ENCODE measurements at places on chromosomes 13 and 19.

DNA sequence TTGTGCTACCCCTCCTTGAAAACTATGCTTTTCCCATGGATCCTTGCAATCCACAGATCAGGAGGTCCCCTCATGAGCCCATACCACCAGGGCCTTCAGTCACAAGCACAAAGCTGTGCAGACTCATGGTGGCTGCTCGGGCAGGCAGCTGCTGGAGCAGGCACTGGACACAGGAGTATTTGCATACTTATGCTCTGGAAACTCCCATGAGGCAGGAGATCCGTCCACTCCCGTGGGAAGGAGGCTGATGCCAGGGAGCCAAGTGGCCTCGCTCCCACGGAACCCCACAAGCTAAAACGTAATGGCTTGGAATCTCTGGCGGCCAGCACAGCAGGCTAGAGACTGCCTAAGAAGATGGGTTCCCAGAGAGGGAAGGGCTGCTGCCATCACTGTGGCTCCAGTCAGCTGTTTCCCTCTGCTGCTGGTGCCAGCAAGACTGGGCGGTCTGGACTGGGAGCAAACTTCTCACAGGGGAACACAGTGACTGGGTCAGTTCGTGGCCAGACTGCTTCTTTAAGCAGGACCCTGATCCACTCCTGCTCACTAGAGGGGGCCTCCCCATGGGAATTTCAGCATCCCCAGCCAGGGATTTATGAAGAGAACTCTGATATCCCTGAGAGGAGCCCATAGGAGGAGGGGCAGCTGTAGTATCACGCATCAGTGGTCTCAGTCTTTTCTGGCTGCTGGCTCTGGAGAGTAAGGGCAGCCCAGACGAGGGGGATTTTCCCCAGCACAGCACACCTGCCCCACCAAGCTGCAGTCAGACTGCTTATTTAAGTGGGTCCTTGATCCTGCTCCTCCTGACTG lies 370.3 kb upstream of the ATXN8OS start:
- DNase-seq = no peak

GRCh38 chr13:25674371-25674770 lies 302.6 kb downstream of the ATP8A2 start:
- no peak for DNase-seq

GRCh38 chr19:17658666-17659065 lies 29.5 kb downstream of the UNC13A start:
- no peak for DNase-seq

GRCh38 chr13:24192811-24193162 lies 32.3 kb downstream of the SPATA13 start:
- DNase-seq = no peak

DNA sequence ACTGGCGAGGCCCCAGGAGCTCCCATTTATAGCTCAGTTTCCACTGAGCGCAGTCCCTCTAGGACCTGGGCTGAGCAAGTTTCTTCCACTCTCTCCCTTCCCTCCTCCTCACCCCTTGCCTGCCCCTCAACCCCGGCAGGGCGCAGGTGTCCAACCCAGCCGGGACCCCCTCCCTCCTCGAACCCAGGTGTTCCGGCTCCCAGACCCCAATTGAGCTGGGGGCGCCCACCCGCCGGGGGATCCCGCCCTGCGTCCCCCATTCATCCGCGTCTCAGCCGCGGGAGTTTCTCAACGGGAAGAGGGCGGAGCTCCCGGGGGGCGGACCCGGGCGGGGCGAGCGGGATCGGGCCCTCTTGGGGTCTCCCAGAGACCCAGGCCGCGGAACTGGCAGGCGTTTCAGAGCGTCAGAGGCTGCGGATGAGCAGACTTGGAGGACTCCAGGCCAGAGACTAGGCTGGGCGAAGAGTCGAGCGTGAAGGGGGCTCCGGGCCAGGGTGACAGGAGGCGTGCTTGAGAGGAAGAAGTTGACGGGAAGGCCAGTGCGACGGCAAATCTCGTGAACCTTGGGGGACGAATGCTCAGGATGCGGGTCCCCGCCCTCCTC lies at the start of gene KIRREL2:
Gene KIRREL2, plus strand, starts transcription at position 366 of the 604 bp plus-strand sequence. Its CDS starts 209 bp downstream, at position 575.
- DNase-seq = no peak

GRCh38 chr19:19900139-19900728 lies 512 bp upstream of the ZNF93 start:
- no peak for DNase-seq

DNA sequence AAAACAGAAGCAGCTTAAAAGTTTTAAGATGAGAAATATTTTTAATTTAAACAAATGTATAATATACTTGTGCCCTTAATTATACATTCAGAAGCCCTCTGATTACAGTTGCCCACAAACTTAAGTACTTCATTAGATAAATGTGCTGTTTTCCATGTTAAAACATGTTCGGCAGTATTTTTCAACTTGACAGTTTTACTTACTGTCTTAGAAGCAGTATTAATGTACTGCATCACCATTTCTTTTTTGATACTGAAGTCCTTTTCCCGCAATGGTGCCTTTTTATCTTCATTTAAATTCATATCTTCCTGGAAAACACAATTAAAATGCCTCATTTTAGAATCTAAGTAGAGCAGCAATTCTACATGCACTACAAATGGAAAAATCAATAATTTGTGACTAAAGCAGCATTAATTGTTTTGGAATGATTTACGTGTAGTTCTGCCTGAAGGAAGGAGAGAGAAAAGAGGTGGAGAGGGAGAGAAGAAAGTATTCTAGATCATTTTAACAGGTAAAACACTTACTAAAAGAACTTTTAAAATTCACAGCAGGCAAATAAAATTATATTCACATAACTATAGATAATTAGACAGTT lies 70.2 kb downstream of the DIAPH3 start:
- DNase-seq = no peak

GRCh38 chr13:75309981-75310580 lies 171.9 kb downstream of the TBC1D4 start:
- no peak for DNase-seq

DNA sequence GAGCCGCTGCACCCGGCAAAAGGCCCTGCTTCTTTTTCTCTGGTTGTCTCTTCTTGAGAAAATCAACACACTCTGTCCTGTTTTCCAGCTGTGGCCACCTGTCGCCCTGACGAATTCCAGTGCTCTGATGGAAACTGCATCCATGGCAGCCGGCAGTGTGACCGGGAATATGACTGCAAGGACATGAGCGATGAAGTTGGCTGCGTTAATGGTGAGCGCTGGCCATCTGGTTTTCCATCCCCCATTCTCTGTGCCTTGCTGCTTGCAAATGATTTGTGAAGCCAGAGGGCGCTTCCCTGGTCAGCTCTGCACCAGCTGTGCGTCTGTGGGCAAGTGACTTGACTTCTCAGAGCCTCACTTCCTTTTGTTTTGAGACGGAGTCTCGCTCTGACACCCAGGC lies 17.2 kb downstream of the LDLR start:
- no peak for DNase-seq

GRCh38 chr13:111969551-111970135 lies 97.3 kb upstream of the SOX1 start:
- no peak for DNase-seq

DNA sequence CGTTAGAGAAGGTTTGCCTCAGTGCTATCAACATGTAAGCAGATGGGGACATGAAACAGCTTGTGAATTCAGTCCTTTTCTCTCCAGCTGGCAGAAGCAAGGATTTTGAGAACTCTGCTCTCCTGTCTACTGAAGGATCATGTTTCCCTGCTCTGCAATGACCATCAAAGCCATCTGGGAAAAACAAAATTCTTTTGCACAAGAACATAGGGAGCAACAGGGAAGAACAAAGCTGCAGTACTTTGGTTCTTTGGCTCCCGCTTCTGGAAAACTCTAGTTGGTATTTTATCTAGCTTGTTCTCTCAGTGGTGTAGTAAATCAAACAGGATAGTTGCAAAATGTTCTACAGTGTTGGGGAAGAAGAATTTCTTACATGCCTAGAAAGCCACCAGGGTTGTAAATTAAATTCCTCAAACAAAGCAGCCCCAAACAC lies 270.4 kb downstream of the ENOX1 start:
- no peak for DNase-seq

DNA sequence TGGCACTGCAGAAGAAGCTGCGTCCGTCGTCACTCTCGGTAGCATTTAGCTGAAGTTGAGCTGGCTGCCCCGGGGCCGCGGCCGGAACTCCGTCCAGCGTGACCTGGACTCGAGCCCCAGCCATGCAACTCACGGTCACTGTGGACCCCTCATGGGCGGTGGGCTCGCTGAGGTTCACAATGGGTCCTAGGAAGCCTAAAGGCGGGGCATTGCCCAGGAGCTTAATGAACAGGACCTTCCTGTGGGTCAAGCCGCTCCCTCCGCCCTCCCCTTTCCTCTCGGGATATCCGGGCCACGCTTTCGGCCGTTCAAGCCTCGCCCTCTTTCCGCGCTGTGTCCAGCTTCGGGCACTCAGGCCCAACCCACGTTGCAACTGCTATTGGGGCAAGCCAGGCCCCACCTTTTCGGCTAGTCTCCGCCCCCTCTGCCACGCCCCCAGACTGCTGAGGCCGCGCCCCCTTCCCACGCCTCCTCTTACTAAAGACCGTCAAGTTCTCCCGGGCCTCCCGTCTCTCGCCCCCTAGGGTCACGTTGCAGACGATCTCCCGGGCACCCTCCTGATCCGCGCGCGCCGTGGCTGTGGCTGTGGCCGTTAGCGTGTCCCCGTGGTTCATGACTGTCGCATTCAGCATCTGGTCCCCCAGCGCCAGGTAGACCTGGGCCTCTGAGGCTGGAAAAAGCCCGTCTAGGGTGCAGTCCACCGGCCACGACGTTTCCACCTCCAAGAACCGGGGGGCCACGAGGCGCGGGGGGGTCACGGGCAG lies 1.4 kb upstream of the RAVER1 start:
- DNase-seq = peak; percentile 56

DNA sequence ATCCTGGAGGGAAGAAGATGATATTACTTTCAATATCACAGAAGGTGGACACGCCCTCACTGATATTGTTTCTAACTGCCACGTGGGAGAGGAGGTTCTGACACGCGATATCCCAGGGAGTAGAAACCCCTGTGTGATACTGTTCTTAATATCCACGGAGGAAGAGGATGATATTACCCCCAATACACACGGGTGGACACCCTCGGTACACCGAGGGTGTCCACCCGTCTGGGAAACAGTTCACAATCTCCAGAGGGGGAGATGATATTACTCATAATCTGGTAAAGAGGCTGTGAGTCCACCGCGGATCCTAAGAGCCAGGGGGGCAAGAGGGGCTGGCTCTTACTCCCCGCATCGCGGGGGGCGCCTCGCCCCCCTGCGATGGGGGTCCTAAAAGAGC lies 29.7 kb upstream of the RGCC start:
- no peak for DNase-seq

DNA sequence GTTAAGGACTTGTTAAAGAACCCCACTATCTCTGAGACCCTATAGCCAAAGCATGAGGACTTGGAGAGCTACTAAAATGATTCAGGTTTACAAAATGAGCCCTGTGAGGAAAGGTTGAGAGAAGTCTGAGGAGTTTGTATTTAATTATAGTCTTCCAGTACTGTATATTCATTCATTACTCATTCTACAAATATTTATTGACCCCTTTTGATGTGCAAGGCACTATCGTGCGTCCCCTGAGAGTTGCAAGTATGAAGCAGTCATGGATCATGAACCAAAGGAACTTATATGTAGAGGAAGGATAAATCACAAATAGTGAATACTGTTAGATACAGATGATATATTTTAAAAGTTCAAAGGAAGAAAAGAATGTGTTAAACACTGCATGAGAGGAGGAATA lies 84.4 kb downstream of the DNAJC15 start:
- DNase-seq = no peak

GRCh38 chr19:41225238-41226052 lies 6.4 kb downstream of the AXL start:
- peak; percentile 40 for DNase-seq

- no peak for DNase-seq
Observed at GRCh38 chr13:103759361-103759760, 693.1 kb upstream of the SLC10A2 start.

- no peak for DNase-seq
Observed at GRCh38 chr19:58183817-58184215, 955 bp downstream of the ZNF274 start.

DNA sequence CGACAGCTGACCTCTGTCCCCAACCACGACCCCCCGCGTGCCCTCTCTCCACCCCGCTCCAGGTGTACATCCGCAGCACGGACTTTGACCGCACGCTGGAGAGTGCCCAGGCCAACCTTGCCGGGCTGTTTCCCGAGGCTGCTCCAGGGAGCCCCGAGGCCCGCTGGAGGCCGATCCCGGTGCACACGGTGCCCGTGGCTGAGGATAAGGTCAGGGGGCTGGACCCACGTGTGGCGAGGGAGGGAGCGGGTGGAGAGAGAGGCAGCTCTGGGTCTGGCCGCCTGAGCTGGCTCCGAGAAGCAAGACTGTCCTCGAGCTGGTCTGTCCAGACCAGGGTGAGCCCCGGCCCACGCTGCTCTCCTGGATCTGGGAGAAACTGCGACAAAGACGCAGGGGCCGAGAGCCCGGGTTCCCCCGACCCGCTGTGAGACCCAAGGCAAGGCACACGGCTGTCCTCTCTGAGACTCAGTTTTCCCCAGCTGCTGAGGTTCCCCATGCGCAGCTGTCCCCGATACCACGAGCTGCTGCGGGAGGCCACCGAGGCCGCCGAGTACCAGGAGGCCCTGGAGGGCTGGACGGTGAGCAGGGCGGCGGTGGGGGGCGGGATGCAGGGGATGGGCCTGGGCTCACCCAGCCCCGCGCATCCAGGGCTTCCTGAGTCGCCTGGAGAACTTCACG lies 1.5 kb downstream of the ACP4 start:
- DNase-seq = no peak

- peak; percentile 44 for DNase-seq
Observed at GRCh38 chr13:77429320-77430142, 102.6 kb upstream of the MYCBP2 start.

DNA sequence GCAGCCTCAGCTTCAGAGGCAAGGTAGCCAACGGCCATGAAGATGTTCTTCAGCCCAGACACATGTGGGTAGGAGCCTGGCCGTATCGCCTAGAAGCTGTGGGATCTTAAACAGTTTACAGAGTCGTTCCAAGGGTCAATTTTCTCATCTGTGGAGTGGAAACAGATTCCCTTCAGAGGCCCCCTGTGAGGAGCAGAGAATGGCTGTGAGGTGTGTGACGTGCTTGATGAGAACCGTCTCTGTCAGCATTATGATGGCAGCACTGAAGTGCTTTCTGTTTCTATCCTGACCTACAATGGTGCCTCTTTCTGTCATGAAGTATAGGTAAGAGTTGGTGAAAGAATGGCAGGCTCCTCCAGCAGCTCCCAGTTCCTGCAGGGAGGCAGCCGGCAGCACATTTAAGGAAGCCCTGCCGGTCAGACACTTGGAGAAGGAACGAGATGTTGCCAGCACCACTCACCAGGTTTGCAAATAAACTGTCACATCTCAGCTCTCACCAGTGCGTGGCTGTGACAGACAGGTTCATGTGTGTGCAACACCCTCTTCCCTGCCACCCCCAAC lies 277.3 kb downstream of the FOXO1 start:
- DNase-seq = peak; percentile 24

GRCh38 chr13:23129331-23129730 lies 51.4 kb upstream of the SGCG start:
- no peak for DNase-seq

DNA sequence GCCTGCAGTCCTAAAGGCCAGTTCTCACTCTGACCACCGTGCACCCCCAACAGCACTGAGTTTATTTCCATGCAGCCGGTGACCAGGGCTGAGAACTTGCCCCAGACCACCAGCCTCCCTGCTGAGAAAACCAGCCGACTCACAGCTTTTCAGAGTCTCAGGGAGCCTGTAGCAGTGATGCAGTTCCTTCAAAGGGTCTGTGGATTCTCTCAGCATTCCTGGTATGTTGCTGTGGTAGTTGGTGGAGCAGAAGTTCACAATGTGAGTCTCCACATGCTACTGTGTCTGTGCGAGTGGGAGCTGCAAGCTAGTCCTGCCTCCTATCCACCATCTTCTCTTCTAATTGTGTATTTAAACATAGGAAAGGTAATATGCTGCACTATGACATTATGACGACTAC lies 254.9 kb upstream of the KLF12 start:
- DNase-seq = no peak

Data from stimulated activated CD4-positive, alpha-beta T cell treated with anti-CD3 and anti-CD28 coated beads, Interleukin-12 subunit alpha, Interleukin-12 subunit beta, amount 100 ng/mL, for 48 hours (primary cell).